Activated T-helper 1 cell treated with Interleukin-2 at 50 U/mL for 16 hours (primary cell): ENCODE measurements at places on chromosomes 5 and 9.

DNA sequence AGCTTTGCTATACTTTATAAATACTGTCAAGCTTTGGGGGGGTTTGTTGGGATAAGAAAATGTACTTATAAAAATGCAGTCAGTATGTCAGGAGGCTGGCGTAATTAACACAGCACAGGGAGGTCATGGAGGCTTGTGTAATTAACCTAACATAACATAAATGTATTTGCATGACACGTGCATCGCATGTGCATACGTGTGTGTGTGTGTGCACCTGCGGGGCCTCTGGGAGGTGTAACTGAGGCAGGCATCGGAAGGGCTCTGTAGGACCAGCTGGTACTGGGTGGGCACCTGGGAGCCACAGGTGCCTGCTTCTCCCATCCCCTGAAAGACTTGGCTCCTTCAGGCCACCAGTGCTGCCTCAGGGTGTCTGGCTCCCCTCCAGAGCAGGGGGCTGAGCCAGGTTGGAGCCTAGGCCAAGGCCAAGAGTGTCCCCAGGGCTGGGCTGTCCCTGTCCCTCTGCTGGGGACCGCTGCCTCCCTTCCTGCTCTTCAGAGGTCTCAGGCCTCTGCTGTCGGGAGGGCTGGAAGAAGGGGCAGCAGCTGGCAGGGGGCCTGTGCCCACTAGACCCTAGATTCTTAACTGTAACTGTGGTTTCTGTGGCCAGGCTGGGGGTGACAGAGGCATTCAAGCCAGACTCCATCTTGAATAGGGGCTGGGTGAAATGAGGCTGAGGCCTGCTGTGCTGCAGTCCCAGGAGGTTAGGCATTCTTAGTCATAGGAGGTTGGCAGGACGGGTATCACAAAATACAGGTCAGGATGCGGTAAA lies 9.0 kb downstream of the FCN2 start:
- no peak for DNase-seq

DNA sequence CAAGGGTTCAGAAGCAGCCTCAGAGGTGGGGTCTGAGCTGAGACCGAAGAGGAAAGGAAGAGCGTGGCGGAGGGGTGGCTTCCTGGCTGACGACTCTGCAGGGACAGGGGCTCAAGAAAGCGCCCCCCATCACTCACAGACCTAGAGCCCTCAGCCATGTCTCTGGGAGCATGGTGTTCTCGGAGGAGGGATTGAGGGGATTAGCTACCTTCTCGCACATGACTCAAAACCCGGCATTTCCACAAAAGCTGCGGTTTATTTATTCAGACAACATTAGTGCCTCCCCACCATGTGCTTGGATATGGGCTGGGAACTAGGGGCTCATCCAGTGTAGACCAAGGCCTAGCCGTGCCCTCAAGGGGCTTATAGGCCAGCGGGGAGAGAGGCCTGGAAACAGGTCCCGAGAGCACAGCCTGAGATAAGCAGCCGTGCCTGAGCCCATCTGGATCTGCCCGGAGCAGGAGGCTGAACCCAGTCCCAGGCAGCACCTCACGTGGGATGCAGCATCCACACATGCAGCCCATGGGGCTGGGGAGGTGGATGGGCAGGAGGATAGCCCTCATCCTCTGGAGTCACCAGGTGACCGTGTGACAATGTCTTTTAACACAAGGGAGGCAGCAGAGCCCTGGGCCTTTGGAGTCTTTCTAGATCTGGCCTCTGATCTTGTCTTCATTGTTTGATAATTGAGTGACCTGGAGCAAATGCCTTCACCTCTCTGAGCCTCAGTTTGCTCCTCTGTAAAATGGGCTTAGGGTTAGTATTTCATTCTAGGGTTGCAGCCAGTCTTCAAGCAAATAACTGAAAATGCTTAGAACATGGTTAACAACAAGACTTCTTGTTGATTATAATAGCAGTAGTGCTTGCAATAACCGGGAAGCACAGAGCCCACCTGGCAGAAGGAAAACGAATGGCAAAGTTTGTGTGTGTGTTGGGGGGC lies 878 bp upstream of the HMCN2 start:
- no peak for DNase-seq

GRCh38 chr5:76401801-76402250 lies 1.3 kb upstream of the IQGAP2 start:
- no peak for DNase-seq

DNA sequence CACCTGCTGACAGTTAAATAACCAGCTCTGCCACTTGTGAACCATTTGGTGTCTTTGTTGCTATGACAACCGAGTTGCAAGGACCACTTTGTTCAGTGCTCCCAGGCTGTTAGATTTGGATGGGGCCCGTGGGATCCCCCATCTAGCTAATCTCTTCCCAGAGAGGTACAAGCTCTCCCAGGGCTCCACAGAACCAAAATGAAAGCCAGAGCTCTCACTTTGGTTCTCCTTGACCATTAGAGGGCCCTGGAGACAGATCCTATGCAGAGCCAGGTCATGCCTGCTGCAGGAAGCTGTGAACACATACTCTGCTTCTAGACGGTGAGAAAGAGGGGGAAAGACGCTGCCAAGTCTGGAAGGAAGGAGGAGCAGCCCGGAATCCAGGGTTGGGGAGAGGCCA lies 224.6 kb downstream of the GABBR2 start:
- no peak for DNase-seq

DNA sequence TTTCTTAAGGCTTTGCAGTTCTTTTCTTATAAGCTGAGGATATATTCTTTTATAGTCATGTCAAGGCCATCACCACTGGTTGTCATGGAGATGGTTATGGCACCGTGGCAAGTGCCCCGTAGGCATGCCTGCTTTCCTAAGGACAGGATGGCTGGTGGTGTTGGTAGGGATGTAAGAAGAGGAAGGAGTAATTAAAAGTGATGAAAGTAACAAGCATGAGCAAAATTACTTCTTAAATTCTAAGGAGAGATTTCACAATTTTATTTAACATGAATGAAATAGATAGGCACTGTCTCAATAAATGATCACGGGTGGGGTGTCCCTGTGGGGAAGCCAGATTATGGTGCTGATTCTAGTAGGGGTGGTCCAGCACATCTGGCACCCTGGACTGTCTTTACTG lies 290.2 kb upstream of the KLF4 start:
- no peak for DNase-seq

GRCh38 chr5:79255786-79256557 lies 20.0 kb downstream of the JMY start:
- no peak for DNase-seq

- no peak for DNase-seq
These were observed 215.2 kb downstream of the COMMD10 start for GRCh38 chr5:116299746-116300640.

GRCh38 chr5:3186736-3187405 lies 408.8 kb upstream of the IRX1 start:
- no peak for DNase-seq

DNA sequence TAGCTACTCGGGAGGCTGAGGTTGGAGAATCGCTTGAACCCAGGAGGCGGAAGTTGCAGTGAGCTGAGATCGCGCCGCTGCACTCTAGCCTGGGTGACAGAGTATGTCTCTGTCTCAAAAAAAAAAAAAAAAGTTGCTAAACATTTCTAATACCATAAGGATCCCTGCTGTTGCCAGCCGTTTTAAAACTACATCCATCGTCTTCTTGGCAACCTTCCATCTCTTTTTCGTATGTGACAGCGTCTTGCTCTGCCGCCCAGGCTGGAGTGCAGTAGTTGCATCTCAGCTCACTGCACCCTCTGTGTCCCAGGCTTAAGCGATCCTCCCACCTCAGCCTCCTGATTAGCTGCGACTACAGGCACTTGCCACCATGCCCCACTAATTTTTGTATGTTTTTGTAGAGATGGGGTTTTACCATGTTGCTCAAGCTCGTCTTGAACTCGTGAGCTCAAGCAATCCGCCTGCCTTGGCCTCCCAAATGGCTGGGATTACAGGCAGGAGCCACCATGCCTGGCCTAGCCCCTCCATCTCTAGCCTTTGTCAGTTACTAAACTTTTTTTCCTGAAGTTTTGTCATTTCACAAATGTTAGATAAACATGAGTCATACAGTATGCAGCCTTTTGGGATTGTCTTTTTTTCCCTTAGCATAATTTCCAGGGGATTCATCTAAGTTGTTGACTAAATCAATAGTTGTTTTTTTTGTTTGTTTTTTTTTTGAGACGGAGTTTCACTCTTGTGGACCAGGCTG lies 13.5 kb downstream of the NSD1 start:
- DNase-seq = no peak

GRCh38 chr5:14217587-14217986 lies 74.4 kb downstream of the TRIO start:
- no peak for DNase-seq

DNA sequence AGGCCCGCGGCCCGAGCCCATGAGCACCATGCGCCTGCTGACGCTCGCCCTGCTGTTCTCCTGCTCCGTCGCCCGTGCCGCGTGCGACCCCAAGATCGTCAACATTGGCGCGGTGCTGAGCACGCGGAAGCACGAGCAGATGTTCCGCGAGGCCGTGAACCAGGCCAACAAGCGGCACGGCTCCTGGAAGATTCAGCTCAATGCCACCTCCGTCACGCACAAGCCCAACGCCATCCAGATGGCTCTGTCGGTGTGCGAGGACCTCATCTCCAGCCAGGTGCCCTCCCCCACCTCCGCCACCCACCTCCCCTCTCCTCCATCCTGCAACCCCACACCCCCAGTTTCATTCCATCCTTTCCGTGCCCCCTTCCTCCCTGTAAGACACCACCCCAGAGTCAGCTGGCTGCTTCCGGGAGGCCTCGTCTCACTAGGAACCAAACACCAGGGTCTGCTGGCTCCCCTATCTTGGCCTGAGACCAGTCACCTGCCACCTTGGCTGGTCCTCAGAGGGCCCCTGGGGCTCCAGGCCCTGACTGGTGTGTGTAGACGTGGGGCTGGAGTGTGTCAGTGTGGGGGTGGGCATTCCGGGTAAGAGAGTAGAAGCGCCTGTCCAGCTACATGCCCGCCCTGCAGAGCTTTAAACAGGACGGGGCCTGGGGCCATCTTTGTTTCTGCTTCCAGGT lies 655 bp downstream of the GRIN1 start:
- no peak for DNase-seq

DNA sequence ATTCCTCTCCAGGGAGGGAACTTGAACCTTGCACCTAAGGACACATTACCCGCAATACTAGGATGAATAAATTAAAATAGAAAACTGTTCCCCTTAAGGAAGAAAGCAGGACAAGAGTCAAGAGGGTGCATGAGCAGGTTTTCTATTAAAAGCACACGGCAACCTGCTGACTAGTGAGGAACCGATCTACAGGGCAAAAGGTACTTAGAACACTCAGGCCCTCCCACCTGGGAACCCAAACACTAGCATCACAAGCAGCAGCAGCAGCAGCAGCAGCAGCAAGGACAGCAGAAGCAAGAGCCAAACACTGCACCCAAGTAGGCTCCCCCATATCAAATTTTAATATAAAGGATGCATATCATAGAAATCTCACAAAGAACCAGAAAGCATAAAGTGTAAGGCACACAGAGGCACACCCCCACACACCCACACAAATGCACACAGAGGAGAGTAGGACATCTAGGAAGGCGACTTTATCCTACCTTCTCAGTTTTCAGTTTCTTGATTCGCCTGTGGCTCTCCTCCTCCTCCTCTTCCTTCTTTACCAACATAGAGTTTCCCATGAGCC lies 2.8 kb downstream of the ZNF608 start:
- DNase-seq = no peak

GRCh38 chr5:127846884-127847283 lies 143.7 kb downstream of the CCDC192 start:
- no peak for DNase-seq

DNA sequence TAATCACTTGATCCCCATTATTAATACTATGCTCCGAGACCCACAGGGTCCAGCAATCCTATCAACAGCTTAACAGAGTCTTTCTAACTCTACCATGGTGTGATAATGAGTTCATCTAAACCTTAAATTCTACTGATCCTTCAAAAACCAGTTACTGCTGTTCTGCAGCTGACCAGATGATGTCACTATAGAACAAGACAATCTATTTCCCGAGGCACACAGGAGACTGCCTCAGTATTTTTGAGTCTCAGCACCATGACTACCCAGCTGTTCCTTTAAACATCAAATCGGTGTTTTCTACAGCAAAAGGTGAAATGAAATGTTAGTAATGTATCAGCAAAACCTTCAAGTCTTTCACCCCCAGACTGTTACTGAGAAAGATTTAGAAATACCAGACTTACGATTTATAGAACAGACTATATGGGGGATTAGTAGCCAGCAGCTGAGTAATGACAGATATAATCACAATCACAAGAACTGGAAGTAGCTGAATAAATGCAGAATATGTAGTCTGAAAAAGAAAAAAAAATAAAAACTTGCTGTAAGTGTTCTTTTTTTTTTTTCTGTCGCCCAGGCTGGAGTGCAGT lies 16.9 kb downstream of the DNAJC18 start:
- DNase-seq = no peak

GRCh38 chr5:135395866-135396265 lies 3.2 kb downstream of the MACROH2A1 start:
- DNase-seq = no peak

- DNase-seq = no peak
These were observed 94.9 kb upstream of the NMUR2 start for GRCh38 chr5:152499814-152500535.

GRCh38 chr9:21553441-21553840 lies 71.3 kb upstream of the IFNE start:
- DNase-seq = no peak

DNA sequence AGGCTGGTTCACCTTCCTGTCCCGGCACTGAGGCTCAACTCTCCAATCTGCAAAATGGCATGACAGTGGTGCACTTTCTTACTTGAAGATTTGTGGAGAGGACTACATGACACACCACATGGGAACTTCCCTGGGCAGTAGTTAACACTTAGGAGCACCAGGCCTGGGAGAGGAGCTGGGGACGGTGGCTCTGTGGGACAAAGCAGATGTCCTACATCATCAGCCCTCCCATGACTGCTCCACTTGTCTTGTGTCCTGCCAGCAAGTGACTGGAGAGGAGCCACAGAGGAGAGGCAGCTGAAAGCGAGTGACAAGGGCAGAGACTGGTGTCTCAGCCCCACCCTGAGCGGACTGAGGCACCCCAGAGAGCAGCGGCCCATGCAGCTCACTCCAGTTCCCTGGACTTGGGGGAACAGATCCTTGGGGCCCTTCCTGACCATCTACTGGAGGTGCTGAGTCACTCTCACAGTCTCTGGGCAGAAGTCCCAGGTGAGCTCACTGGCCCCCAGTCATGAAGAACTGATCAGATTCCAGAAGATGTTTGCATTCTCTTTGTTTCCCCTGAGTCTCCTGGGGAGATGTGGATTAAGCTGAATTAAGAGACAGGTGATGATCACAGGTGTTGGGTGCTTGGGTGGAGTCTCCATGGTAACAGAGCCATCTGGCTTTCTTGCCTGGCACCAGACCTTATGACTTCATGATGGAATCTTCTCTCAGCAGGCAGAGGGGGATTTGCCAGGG lies 13.2 kb upstream of the SLC25A48 start:
- DNase-seq = no peak

- DNase-seq = no peak
These were observed 3.2 kb downstream of the IRX2 start for GRCh38 chr5:2748179-2748860.

DNA sequence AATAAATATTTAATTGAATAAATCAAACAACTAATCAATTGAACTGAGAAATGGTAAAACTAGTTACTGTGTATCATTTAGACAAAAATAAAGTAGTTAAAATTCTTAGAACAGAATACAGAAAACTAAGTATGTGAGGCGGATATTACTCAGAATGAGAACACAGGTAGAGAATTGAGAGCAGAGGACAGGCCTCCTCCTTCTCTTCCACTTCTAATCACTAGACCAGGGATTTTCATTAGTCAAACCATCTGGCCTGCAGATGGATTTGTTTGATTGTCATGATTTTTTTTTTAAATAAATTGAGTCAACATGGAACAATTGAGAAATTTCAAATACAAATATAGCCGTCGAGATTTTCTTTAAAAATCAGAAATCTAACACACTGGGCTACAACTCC lies 198.6 kb upstream of the HMHB1 start:
- DNase-seq = no peak
